NCI-H1694 (cell line): ENCODE measurements at places on chromosomes 3 and 15.

GRCh38 chr15:60679256-60679655 lies 200.3 kb upstream of the ICE2 start:
- DNase-seq: no peak

- no peak for DNase-seq
Observed at GRCh38 chr3:37546876-37547275, 314.8 kb upstream of the CTDSPL start.

- DNase-seq: peak; percentile 47
Observed at GRCh38 chr3:66138336-66139313, 82.2 kb upstream of the SLC25A26 start.

- no peak for DNase-seq
Observed at GRCh38 chr15:91694131-91694830, 159.2 kb upstream of the SLCO3A1 start.

GRCh38 chr3:127716384-127716783 lies 43.6 kb downstream of the ABTB1 start:
- no peak for DNase-seq

- DNase-seq: no peak
Observed at GRCh38 chr15:36734366-36734765, 154.9 kb downstream of the CDIN1 start.

- no peak for DNase-seq
Observed at GRCh38 chr15:76941636-76942035, 10.1 kb downstream of the RCN2 start.

GRCh38 chr15:36426691-36427090 lies 152.7 kb upstream of the CDIN1 start:
- no peak for DNase-seq

DNA sequence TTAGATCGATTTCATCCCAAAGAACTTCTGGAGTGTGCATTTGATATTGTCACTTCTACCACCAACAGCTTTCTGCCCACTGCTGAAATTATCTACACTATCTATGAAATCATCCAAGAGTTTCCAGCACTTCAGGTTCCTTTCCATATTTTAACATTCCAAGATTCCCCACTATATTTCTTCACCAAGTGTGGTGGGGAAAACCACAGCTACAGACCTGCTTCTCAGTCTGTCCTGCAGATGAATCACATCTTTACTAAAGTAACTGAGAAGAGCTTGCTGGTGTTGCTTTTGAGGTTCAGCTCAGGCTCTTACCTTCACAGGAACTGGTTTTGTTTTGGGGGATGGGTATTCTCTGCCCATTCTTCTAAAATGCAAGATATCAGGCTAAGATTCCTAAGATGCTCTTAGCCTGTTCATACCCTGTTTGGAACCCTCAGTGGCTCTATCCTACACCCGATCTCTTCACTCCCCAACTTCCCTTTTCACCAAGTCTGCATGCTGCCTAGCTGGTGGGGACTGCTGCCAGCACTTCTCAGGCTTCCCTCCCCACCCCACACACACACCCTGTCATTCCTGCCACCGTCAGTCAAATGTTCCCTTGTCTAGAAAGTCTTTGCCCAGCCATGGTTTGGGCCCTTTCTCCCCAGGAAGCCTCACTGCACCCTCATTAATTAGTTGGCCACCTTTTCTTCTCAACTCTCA lies 30.8 kb downstream of the SRP14 start:
- DNase-seq: no peak

- no peak for DNase-seq
Observed at GRCh38 chr15:32982001-32982400, 212.5 kb downstream of the FMN1 start.

DNA sequence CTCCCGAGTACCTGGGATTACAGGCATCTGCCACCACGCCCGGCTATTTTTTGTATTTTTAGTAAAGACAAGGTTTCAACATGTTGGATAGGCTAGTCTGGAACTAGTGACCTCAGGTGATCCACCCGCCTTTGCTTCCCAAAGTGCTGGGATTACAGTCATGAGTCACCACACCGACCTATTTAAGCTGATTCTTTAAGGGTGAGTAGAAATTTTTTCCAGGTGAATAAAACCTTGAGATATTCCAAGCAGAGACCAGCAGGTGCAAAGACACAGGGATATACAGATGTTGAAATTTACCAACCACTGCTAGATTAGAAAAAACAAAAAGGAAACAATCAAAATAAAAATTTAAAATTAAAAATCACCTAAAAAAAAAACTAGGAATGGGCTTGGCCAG lies 74.4 kb upstream of the CHRNB4 start:
- no peak for DNase-seq

DNA sequence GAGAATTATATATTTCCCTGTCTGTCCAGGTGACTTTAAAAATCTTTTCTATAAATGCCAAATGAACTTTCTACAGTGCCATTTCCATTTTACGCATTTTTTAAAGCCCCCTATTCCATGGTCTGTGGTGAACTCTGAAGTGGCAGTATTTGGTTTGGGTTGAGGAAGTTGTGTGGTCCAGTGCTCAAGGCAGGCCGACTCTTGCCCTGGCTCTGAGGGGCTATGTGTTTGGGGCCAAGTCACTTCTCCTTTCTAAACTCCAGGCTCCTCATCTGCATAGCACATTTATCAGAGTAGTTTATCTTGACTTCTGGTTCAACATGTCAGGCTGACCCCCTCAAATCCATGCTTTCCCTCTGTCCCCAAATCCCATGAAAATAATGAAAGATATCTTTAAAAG lies 14.1 kb downstream of the TTC21A start:
- no peak for DNase-seq

GRCh38 chr15:86178845-86179244 lies 99.2 kb downstream of the AGBL1 start:
- DNase-seq: no peak

DNA sequence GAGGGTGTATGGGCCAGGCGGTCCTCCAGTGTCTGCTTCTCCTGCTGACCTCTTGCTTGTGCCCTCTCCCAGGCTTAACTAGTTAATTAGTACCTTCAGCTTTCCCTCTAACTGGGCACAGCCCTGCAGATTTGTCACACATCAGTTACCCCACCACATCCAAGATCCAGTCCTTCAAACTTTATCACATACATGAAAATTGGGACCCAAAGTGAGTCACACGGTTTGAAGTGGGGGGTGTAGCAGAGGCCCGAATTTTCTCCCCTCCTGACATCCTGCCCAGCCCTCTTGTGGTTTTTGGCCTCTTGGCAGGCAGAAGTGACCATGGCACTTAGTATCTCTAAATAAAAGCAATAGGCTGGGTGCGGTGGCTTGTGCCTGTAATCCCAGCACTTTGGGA lies 3.9 kb downstream of the MAPKAPK3 start:
- no peak for DNase-seq

DNA sequence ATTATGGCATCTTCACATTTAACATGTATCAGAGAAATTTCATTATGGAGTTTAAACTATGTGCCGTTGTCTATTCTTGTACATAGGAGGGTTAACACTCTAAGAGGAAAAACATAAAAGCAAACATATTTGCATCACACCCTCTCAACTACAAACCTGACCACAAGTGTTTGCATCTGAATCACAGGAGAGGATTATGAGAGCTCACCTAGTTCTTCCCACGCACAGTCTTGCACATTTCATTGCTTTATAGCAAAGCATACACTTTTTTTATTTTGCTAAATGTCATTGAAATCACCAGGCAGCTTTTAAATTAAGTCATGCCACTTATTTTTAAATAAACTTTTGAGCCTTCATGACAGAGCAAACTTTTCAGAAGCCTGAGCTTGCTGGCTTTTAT lies 12.5 kb downstream of the TRAT1 start:
- DNase-seq: no peak

DNA sequence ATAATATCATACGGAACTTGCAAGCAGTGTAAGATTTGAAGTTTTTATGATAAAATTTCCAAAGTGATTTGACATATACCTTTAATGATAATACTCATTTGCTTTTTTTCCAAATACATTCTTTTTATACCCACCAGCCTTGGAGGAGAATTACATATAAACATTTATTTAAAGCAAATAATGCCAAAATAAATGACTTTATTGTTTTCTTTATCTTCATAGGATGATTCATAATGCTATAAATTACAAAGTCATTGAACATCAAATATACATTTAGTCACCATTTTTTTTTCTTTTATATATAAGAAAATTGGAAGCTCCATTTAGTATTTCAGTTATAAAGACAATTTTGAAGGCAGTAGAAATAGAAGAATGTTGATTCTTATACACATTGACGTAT lies 450.9 kb downstream of the NAALADL2 start:
- DNase-seq: no peak

DNA sequence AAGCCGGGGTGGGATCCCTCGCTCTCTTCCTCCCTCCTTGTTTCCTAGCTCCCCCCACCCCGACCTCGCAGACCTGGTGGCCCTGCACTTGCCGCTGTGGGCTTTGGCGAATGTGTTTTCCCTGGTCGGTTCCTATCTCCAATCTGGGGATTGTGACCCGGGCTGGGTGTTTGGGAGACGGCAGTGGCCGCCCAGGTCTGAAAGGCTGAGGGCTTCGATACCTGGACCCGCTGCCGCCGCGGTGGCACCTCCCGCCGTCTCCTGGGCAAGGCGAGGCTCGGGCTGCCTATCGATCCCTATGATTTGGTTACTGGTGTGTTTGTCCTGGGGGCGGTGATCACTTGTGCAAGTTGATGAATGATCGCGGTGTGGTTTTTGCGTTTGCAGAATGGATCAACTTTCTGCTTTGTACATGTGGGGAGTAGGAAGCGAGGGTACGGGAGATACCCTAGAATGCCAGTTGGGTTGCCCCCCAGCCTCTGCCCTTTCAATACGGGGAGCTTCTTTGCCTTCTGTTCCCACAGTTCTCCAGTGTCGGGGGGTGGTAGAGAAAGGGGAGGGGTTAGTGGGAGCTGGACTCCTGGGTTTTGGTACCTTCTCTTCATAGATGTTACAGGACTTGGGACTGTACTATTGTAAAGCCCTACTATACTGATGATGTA lies 3.0 kb downstream of the BBX start:
- DNase-seq: no peak

- DNase-seq: no peak
Observed at GRCh38 chr3:58952128-58952917, 97.5 kb downstream of the CFAP20DC start.

GRCh38 chr3:40615918-40616819 lies 91.4 kb downstream of the ZNF621 start:
- DNase-seq: no peak

- no peak for DNase-seq
Observed at GRCh38 chr15:60128000-60128376, 123.9 kb downstream of the FOXB1 start.

DNA sequence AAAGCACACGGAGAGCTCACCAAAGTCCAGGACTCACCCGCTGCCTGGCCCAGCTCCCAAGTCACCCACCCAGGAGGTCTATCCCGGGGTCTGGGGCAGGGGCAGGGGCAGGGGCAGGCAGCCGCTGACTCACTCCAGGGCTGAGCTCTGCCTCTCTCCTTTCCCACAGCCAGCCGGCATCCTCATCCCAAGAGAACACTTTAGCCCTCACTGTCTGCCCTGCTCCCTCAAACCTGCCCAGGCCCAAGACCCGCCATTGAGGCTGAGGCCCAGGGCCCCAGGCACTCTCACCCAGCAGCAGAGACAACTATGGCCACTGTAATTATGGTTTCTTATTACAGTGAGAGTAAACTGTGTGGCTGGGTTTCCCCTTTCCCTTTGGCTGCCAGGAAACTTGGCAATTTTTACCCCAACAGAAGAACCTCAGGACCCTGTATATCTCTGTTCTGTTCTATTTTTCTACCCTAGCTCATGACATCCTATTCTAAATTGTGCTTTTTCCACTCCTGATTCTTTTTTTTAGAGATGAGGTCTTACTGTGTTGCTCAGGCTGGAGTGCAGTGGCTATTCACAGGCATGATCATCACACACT lies 53.0 kb downstream of the IQSEC1 start:
- no peak for DNase-seq

GRCh38 chr3:190122198-190122771 lies 1.6 kb upstream of the P3H2 start:
- no peak for DNase-seq

DNA sequence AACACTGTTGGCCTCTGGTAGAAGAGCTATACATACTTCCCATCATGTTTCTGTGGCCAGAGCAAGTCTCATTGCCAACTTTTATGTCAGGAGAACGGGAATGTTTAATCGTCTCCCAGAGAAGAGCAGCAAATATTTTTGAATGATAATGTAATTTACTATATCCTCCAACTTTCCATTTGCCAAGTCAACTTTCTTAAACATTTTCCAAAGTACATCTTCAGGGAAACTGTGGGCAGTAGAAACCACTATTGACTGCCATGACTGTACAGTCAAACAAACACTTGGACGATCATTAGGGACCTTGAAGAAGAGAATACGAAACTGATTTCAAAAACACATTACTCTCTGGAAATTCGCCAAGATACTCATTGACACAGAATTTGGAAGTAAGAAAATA lies 201.5 kb downstream of the GABRB3 start:
- DNase-seq: no peak

- DNase-seq: no peak
Observed at GRCh38 chr15:100192097-100193080, 149.4 kb downstream of the ADAMTS17 start.

DNA sequence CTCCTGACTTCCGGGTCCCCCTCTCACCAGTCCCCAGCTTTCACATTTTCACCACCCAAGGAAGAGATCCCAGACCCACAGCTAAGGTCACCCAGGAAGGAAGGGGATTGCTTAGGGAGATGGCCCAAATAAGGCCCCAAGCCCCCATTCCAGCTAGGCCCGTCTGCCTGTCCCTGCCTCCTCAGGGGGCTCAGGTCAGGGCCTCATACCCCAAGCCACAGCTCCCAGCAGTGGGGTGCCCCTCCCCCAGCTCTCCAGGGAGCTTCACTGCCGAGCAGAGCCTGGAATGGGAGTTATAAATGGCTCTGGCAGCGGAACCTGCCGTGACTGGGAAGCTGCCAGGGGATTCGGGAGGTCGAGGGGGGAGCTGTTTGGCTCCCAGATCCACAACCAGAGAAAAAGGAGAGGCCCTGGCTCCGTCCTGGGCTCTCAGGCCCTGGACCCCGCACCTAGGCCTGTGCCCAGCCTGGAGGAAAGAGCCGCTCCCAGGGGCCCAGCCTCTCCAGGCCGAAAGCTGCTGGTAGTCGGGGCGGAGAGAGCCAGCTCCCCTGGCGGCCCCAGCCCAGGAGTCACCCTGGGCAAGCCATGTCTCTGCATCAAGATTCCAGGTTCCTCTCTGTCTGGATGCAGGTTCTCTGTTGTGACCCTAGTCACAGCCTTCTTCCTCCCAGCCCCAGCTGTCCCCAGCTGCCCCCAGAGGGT lies 550 bp downstream of the CCDC9B start:
- DNase-seq: peak; percentile 36

GRCh38 chr3:95338446-95338845 lies 1275.6 kb downstream of the NSUN3 start:
- DNase-seq: no peak
